Spinal cord (tissue), 10 donors: ENCODE measurements at places on chromosomes 4 and X.

DNA sequence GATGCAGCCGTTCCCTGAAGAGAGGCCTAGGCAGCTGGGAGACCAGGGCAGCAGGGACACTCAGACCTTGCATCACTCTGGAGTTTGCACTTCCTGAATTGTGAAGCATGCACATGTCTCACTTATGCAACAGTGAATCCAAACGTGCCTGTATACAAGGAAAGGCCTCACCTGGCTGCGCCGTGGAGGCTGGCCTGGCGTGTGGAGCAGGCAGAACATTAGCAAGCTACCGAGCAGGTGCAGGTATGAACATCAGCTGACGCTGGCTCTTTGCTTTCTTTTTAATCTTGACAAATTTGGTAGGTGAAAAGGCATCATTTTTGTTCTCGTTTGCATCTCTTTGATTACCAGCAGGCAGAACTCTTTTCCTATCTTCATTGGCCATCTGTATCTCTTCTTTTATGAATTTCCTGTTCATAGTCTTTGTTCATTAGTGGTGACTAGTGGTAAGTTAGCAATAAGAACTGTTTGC, 37.1 kb upstream of the IRAK1 start:
- no peak for DNase-seq

DNA sequence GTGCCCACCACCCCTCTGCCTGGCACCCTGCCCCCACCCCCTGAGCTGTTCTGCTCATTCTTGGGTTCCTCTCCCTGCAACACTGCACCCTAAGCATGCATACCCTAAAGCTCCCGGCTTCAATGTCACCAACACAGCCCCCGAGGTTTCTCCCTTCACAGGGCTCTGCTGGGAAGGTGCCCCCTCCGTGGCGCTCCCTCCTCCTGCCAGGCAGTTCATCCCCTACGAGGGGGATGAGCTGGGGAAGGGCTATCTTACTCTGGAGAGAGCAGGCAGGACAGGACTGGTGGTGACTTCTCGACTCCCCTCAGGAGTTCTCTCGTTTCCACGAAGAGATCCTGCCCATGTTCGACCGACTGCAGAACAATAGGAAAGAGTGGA, 6.5 kb downstream of the ATP5ME start:
- DNase-seq = no peak

- DNase-seq = no peak
Measured at GRCh38 chr4:156252358-156252921, 298.8 kb upstream of the CTSO start.

DNA sequence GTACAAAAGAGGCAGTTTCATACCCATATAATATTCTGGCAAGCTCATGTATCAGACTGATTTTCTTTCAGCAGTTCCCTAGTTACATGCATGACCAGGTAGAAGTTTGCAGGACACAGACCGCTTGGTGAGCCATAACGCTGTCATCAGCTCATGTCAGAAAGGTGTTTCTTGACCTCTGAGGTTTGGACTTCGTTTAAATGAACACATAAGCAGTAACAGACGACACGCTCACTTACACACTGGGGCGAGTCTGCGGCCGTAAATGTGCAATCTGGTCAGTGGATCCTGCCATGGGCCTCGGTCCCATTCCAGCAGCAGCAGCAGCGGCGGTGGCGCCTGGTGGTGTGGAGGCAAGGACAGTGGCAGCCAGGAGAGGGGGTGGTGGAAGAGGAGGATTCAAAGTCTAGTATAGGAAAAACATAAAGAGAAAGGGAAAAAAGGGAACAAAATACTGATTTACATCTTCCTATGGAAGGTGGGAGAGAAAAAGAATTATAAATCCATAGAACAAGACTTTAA, 111.9 kb upstream of the CBR4 start:
- DNase-seq = no peak

DNA sequence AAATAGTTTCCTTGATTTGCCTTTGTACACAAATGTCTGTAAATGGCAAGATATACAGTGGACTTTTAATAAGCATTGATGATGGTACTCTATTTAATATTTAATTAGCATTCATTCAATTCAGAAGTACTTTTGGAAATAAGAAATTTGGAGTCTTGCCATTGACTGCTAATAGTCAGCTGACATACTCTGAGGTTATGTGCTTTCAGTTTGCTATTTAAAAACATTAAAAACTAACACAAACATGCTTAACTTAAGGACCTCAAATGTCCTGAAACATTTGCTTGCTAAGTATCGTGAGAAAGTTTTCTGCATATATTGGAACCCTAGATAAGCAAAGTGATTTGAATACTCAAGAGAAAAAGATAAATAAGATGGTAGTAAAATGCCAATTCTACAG, 64.6 kb downstream of the REELD1 start:
- no peak for DNase-seq

GRCh38 chrX:40095583-40096394, 2.0 kb downstream of the BCOR start:
- DNase-seq = no peak

GRCh38 chr4:26288355-26288909, 32.4 kb upstream of the RBPJ start:
- DNase-seq = no peak

GRCh38 chr4:79292008-79292407, 33.9 kb downstream of the NAA11 start:
- no peak for DNase-seq

DNA sequence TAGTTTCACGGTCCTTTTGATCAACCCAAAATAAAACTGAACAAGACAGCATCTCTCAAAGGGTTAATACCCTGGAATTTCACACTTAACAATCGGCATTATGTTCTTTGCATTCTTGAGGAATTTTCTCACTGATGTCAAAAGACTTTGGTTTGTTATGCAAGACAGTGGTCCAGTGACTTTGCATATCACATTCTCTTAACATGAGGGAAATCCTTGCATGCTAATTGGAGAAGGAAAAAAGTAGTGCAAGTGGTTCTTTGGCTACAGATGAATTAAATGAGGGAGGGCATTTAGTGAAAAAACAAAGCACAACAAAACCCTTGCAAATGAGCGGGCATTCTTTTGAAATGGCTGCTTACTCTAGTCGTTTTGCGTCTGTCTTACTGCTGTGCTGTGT, 105.1 kb upstream of the LIMCH1 start:
- peak; percentile 84 for DNase-seq

- DNase-seq = peak; percentile 88
Measured at GRCh38 chr4:88523325-88524129, at the start of gene PYURF. Gene PYURF, minus strand, starts transcription at chr4:88523776. Its CDS starts 76 bp downstream, at chr4:88523700.

DNA sequence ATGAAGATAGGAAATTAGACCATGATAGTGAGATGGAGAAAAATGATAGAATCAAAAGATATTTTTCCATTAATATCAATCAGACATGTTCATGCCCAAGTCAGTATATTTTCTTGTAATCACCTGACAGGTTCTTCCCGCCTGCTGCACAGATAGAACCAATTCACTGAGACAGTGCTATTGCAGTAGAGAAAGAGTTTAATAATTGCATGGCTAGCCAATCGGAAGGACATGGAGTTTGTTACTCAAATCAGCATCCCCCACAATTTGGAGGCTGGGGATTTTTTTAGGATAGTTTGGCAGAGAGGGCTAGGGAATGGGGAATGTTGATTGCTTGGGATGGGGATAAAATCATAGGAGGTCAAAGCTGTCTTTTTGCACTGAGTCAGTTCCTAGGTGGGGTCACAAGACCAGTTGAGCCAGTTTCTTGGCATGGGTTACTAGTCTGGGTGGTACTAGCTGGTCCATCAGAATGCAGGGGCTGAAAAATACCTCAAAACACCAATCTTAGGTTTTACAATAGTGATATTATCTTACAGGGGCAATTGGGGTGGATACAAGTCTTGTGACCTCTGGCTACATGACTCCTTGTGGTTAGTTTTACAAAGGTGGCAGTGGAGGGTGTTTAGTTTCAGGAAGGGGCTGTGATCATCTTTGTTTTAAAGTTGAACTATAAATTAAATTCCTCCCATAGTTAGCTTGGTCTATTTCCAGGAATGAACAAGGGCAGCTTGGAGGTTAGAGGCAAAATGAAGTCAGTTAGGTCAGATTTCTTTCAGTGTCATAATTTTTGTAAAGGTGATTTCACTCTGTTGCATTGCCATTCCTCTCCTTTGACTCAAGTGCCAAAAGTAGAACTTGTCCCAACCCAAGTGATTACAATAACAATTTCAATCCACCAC, 100.3 kb upstream of the PDE5A start:
- DNase-seq = no peak

DNA sequence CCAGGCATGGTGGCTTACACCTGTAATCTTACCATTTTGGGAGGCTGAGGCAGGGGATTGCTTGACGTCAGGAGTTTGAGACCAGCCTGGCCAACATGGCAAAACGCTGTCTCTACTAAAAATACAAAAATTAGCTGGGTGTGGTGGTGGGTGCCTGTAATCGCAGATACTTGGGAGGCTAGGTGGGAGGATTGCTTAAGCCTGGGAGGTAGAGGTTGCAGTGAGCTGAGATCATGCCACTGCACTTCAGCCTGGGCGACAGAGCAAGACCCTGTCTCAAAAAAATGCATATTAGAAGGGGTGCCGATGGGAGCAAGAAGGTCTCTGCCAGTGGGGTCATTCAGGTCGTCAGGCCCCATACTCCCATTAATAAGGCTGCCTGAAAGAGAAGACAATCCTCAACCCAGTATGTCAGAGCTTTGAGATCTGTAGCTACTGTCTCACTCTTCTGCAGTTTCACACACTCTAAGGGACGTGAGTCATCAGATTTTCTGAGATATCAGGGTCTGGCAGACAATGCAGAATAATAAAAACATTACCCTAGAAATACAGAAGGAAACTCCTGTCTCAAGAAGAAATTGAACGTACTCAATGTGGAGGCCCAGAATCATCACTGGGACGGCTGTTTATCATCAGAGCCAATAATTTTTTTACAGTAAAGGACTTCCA, 176.7 kb upstream of the FAT1 start:
- DNase-seq = no peak

GRCh38 chr4:610411-611261, 14.7 kb upstream of the PDE6B start:
- DNase-seq = no peak

DNA sequence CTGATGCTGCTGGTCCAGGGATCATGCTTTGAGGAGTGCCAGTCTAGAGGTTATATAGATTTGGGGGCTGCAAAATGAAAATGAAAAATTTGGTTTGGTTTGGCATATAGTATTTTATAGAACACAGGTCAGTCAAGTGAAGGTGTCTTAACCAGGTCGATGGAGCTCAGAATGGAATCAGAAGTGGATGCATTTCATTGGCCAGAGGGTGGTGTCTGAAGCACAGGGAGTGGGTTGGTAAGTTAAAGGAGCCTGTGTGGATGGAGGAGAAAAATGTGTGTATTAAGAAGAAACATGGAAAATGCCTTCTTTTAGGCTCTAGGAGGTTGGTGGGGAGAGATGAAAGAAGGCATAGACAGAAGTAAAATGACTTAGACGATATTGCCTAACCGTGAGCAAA, 8.6 kb downstream of the GALNT7 start:
- no peak for DNase-seq

DNA sequence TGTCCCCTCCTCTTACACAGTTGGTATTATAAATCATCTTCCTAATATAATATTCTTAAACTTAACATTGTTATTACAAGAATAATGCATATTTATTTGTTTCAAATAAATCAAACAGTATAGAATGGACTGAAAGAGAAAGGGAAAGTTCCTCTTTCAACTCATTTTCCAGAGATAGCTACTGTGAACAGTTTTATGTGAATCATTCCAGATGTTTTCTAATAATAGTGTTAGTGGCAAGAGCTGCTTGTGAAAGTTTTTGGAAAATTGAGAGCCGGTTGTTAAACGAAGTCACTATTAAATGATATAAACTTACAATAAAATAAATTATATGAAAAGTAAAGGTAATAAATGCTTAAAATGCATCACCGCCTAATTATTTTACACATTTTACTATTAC, 14.6 kb downstream of the TMSB4X start:
- no peak for DNase-seq

GRCh38 chr4:187937557-187937956, 58.0 kb upstream of the ZFP42 start:
- DNase-seq = no peak

DNA sequence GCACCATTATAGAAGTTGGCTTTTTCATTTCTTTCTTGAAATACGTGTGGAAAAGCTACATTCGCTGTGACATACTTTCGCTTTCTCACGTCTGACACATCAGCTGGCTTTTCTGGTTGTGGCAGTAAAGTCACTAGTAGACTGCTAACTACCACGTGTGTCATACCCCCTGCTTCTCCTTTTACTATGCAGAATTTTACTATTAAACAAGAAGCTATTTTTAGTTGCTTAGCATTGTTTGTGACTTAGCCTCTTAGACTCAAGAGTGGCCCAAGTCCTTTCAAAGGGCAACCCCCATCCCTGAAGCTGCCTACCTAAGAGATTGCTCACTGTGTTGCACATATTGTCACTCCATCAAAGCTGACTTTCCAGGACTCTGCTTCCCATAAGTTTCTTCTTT, 2.1 kb upstream of the IL2 start:
- no peak for DNase-seq

DNA sequence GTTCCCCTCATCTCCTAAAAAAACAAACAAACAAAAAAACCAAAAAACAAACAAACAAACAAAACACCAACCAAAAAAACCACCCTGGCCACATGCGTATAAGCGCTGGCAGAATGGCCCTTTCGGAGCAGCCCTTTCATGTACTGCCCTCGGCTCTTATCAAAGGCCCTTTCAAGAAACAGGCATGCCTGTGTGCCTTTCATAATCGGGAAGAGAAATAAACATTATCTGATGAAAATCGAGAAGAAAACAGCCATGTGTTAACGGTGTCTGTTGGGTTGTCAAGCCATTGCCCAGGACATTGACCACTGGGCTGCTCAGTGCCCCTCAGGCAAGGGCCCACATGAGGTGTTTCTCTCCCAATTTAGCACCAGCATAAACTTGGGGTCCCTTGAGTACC, 68.3 kb downstream of the PJA1 start:
- DNase-seq = no peak

DNA sequence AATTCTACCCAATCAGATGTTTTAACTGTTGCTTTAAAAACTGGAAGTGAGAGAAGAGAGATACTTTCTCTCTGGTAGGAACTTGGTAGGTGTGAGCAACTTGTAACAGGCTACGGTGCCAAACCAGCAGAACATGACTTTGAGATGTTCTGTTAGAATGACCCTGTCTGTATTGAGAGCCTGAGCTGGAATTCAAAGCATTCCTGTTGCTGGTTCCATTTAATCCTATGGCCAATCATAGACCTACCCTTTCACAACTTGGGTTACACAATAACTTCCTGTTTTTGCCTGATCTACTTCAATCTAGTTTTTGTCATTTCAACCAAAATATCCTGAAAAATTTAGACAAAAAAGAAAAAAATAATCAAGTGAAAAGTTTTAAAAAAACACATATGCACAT, 1.7 kb upstream of the PRRG1 start:
- DNase-seq = no peak

DNA sequence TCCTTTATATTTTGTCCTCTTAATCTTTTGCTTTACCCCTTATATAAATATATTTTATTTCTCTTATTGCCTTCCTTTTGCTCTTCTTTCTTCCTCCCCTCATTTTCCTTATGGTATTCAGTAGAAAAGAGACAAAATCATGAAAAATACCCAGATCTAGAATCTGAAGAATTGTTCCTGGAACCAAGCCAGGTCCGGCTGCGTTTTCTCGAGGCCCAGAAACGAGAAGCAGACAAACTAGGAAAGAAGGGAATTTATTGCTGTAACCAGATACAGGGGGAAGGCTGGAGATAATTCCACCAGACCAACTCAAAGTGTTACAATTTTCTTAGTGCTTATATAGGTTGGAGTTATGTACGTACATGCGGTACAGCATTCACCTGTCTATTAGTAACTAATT, 328.7 kb downstream of the GABRG1 start:
- no peak for DNase-seq
